ENCODE measurements at places on chromosomes 4 and X.

- no peak for DNase-seq
Measured at GRCh38 chr4:148452970-148453369, 10.8 kb upstream of the NR3C2 start.

GRCh38 chr4:15884666-15885065, 53.9 kb downstream of the FGFBP1 start:
- no peak for DNase-seq

DNA sequence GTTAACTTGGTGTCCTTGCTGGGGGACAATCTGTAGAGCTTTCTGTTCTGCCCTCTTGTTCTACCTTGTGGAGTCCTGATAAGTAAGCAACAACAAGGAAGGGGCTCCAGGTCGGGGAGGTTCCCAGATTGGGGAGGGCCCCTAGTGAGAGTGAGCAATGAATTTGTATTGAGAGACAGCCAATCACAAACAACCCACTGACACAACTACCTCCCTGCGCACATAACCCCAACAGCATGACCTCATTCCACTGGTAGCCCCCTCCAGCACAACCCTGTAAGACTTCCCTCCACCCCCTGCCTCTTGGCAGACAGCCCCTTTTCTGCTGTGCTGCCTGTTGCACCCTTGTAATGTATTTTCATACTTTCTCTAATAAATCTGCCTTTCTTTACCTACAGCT, 19.7 kb upstream of the PNPLA4 start:
- no peak for DNase-seq

- no peak for DNase-seq
Measured at GRCh38 chrX:17596546-17597205, 140.6 kb upstream of the SCML1 start.

DNA sequence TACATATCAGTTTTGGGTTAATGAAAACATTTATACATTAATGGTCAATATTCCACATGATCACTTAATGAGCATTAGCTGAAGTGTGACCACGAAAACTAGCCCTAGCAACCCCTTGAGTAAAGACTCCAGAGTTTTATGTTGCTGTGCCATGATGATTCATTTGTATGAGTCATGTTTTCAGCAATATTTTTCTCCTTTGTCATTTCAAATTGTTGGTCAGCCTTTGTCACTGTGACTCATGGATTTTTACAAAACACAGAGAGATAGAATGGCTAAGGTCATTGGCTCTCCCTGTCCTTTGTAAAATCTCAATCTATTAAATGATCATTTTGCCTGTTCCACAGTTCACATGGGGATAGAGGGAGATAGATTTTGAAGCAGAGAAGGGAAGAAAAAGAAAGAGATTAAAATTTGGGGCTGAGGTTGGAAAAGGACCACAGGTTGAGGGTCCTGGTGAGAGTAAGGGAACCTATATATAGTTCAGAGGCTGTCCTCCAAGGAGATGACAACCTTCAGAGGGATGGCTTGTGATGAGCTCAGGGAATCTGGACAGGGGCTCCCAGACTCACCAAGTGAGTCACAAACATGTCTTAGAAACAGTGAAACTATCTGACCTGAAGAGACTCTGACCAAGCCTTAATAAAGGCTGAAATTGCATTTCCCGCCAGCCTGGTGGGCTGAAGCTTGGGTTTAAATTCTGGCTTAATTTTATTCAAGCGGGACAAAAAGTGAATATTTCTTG, 25.6 kb downstream of the NR0B1 start:
- DNase-seq, result peak; percentile 62

GRCh38 chr4:111500858-111501257, 644.4 kb upstream of the FAM241A start:
- DNase-seq, result no peak

DNA sequence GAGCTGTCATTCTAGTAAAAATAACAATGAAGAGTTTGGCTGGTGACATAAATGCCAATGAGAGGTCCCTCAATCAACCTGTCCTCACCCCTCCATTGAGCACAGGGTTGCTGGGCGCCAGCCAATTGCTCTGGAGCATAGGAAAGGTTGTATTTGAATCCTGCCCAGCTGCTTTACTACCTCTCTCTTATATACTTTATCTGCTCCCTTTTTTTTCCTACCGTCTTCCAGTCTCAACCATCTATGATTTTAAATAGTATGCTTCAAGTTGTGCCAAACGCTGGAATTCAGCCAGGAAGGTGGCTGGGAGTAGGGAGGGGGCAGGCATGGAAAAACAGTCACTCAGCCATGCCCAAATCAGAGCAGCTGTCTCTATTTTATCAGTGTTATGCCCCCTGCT, 153.8 kb downstream of the NR3C2 start:
- no peak for DNase-seq

- peak; percentile 51 for DNase-seq
Measured at GRCh38 chr4:148056879-148057278, 325.0 kb downstream of the ARHGAP10 start.

- no peak for DNase-seq
Measured at GRCh38 chr4:54227256-54228055, 1.6 kb upstream of the PDGFRA start.

GRCh38 chr4:122851568-122851967, 24.9 kb downstream of the FGF2 start:
- no peak for DNase-seq

DNA sequence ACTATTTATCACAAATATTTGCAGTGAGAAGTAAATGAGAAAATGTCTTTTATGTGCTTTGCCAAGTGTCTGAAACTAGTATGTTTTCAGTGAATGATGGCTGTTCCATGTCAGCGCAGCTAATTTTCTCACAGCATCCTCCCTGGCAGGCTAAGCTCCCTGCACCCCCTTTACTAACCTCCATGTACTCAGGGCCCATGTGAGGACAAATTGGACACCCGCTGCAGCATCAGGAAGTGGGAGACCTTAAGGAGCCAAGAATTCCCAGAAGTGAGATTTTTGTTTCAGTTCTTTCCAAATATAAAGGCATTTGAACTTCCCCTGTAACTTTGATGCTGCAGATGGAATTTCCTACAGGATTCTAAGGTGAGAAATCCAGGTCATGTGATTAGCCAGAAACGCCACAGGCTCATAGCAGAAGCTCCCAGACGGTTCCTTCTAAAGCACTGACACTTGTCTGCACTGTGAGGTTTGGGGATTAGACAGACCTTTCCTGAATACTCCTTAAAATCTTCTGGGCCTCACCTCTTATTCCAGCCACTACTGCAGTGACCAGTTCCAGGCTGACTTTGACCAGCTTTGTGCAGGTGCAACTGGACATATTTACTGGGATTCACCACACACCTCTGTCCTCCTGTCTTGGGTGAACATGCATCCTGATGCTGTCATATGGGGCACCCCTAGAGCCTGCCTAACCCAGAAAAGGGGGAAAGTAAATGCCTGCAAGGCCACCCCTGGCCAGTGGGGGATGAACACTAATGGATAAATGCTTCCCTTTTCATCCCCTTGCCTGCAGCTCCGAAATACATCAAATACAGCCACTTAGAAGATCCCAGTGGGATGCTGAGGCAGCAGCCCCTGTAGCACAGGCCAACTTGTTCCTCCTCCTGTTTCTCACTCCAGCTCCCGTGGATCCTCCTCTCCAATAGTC, 45.9 kb downstream of the LGI2 start:
- DNase-seq, result no peak

GRCh38 chr4:74330295-74330750, 22.1 kb downstream of the EPGN start:
- DNase-seq, result no peak

DNA sequence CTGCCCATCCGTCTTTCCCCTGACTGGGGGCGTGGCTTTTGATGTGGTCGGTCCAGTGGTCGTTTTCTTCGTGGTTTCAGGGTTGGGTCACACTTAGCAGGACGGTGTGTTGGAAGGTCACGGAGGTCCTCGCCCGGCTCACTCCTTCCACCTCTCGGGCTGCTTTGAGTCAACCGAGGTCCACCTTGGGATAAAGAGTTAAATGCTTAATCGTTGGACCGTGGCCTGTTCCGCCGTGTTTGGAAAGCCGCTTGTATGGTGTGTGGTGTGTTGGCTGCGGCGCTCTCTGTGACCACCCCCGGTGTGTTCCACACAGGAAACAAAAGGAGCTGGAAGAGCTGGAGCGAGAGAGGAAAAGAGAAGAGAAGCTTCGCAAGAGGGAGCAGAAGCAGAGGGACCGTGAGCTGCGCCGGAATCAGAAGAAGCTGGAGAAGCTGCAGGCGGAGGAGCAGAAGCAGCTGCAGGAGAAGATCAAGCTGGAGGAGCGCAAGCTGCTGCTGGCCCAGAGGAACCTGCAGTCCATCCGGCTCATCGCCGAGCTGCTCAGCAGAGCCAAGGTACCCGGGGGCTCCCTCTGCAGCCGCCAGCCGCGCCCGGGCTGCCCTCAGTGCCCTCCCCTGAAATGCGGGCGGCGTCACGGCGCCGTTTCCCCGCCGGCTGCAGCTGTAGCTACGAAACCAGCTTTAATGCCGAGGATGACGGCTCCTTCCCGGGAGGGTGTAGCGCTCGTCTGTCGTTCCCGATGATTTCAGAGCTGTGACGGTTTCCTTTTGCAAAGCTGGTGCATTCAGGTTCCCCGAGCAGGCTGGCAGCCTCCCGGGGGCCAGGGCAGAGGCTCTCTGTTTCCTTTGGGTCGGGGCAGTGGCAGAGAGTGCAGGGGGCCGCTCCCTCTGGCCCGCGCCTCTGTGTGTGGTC, 7.7 kb downstream of the AKAP17A start:
- no peak for DNase-seq

DNA sequence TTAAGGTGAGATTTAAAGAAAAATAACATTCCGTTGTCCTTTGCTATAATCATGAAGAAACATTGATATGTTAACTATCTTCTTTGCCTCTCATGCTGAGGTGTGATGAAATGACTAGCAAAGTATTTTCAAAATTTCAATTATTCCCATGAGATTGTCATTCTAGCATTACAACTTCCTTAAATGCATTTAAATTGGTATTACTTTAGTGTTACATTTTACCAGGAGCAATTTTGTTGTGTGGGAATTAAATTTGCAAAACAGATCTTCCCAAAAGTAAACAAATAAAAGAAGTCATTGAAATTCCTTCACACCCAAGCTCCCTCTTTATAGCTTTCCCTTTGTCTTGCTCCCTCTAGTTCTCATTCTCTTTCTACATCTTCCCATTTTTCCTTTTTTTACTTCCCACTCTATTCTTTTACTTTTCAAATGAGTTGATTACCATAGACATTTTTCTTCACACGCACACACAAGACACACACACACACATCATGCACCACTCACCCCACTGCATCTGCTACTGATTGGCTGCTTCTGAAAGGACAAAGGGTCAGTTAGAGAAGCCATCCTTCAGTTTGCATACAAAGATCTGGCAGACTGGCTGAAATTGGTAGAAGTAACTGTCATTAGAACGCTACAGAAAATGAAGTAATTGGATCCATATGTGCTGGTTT, 10.0 kb upstream of the APELA start:
- DNase-seq, result no peak

DNA sequence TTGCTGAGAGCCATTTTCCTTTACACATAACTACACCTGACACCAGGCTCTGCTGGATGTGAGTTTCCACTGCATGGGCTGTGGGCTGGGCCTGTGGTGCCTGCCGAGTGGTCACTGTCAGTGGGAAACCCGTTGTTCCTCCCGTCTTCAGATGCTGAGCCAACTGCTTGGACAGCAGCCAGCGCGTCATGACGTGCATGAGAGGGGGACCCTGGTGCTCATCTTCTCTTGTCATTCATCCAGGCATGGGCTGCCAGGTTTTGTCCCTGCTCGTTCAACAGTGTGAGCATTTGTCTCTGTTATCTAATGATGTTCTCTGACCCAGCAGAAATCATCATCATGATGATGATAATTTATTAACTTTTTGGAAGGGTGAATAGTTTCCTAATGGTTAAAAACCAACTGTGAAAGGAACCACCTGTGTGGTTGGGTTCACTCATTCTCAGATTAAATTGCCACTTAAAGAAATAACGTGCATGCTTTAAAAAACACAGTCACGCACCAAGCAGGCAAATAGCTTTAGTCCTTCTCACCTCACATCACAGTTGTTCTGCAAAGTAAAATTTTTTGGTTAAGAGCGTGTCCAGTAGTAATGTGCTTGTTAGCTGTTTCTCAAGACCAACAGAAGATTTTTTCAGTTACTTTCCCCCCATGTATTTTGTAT, 19.9 kb upstream of the CLDN34 start:
- no peak for DNase-seq

- no peak for DNase-seq
Measured at GRCh38 chr4:112411781-112412550, 104.0 kb downstream of the NEUROG2 start.

All from non-pigmented ciliary epithelial cell (primary cell).